Bronchial epithelial cell (primary cell): ENCODE measurements at places on chromosomes 1 and 21.

DNA sequence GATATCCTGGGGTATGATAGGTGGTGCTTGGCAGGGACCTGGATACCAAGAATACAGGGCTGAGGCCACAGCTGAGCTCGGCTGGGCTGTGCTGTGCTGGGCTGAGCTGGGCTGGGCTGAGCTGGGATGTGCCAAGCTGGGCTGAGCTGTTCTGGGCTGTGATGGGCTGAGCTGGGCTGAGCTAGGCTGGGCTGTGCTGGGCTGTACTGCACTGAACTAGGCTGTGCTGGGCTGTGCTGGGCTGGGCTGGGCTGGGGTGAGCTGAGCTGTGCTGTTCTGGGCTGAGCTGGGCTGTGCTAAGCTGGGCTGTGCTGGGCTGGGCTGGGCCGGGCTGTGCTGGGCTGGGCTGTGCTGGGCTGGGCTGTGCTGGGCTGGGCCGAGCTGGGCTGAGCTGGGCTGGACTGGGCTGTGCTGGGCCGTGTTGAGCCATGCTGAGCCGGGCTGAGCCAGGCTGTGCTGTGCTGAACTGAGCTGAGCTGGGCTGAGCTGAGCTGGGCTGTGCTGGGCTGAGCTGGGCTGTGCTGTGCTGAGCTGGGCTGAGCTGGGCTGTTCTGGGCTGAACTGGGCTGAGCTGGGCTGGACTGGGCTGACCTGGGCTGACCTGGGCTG, 94.7 kb upstream of the ACTRT2 start:
- DNase-seq, result no peak

- no peak for DNase-seq
These were observed 258.7 kb downstream of the AGBL4 start for GRCh38 chr1:49765034-49765433.

- DNase-seq, result peak; percentile 98
These were observed 25.7 kb upstream of the SLC19A2 start for GRCh38 chr1:169511316-169512005.

DNA sequence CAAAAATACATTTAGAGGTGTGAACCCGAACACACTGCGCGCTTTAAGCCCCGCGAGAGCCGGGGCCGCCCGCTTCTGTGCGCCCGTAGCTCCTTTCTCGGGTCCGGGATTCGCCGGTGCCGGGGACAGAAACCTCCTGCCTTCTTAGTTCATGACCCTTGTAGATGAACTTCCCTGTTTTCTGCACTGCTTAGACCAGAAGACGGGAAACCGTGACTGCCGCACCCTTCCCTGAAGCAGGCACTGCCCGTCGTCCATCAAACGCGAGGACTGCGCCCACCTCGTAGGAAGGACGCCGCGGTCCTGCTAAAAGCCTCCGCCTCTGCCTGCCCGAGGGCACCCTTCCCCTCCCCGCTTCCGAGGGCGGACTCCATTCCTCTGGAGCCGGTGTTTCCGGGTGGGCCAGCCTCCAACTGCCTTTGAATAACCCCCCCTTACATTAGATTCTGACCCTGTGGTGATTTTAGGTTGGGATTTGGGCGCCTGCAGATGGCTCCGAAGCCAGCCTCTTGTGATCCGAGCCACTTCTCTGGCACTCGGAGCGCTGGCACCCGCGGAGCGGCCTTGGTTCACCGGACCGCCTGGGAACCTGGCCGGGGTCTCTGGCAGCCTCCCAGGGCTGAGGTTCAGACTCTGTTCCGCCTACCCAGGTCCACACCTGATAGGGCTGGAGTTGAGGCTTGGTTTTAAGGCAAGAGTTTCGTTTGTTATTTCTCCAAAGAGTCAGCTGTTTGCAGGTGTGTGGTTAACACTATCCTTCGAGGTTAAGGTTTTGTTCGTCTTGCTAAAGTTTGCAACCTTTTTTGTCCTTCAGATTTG, 1.2 kb upstream of the PTTG1IP start:
- peak; percentile 9 for DNase-seq

DNA sequence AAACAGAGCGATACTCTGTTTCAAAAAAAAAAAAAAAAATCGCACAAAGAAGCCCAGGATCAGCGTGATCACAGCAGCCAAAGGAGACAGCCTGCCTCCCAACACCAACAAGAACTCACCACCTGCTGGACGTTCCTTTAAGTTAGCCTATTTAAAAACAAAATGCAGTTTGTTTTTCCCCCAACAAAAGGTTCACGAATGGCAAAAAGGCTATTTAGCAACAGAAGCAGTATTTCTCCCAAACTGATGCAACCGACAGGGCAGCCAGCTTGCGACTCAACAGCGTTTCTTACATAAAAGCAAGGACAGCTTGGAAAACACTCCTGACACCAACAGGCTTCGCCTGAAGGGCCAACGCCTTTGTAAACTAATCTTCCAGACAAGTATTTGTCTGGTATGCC, 6.8 kb downstream of the SSU72 start:
- DNase-seq, result no peak

DNA sequence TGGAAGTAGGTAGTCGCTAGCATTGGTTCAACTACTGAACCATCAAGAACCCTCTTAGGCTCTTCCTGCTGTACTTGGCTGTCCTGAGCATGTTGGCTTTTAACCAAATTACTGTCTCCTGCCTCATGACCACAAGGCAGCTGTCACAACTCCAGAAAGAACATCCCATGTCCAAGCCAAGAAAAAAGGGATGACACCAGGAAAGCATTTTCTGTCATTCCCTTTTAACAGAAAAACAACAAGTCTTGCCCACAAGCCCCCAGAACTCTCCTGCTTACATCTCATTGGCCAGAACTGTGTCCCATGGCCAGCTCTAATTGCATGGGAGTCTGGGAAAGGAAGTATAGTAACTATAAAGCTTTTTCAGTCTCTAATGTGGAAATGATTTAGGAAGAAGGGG, 2.4 kb upstream of the RNU5D-1 start:
- DNase-seq, result peak; percentile 25
